ENCODE measurements at places on chromosomes 12 and 14.

- DNase-seq, result no peak
Observed at GRCh38 chr12:69240631-69240995, 1.2 kb downstream of the CPSF6 start.

GRCh38 chr14:98819132-98819866, 452.7 kb downstream of the BCL11B start:
- DNase-seq, result no peak

DNA sequence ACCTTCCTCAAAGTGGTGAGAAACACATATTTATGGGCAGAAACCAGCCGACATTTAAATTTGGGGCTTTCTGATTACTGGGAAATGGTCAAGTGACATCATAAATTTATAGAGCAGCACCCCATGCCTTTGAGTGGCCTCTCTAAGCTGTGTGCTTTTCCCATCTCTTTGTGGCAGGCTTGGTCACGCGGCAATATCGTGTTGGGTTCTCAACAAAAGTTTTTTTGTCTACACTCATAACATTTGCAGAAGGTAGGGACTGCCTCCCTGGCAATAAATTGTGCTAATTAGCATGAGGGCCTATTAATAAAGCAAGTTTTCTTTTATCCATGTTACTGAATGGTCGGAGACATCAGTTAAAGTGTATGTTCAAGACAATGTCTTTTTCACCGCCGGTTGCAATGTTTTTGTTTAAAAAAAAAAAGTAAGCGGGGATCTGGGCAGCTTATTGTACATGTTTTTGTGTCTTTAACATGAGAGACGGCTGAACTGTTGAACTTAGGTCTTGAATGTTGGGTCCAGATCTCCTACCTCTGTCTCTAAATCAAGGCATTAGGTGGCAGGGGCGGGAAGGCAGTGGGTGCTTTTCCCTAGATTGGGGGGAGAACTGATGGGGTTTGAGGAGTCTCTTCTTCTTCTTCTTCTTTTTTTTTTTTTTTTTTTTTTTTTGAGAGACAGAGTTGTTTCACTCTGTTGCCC, 193.3 kb downstream of the PHETA1 start:
- DNase-seq, result no peak

- peak; percentile 64 for DNase-seq
Observed at GRCh38 chr12:55972042-55972441, 1.8 kb upstream of the RAB5B start.

GRCh38 chr12:27246774-27247173, 2.7 kb downstream of the STK38L start:
- no peak for DNase-seq

DNA sequence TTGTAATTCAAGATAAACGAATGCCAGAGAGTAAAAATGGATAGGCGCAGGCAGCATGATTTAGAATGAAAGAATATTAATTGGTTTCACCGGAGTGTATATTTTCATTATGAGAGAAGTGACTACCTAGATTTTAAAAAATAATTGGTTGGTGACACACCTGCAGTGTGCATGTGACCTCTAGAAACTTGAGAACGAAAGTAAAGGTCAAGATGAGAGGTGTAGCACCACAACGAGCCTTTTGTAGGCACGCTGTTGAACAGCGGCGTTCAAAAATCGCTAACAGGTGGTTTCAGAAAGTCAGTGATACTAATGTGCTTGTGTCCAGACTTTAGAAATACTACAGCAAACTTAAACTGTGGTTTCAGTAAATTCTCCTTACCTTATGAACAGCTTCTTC, 123.8 kb downstream of the NPAS3 start:
- no peak for DNase-seq

DNA sequence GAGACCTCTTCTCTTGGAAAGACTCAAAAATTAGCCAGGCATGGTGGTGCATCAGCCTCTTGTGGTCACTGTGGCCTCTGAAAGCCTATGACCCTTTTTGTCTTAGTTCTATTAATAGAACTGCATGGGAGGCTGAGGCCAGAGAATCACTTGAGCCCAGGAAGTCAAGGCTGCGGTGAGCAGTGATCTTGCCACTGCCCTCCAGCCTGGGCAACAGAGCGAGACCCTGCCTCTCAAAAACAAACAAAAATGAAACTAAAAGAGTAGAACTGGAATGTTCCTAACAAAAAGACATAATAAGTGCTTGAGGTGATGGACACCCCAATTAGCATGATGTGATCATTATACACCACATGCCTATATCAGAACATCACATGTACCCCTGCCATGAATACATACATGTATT, 197.0 kb upstream of the EEA1 start:
- no peak for DNase-seq

DNA sequence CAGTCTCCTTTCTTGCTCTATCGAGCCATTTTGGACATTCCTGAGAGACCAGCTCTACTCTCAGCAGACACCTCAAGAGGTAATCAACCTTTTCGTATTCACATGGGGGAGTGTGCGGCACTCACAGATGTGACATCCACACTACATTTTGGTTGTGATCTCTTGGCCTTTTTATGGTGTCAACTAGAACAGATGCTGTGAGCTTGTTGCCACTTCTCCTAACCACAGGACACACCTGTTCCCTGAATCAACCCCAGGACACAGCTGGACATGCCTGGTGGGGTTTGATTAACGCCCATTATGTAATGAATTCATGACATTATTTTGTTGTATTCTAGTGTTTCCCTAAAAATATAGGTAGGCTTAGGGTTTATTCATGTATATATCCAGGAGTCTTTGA, 1143.6 kb downstream of the TMEM121 start:
- no peak for DNase-seq

DNA sequence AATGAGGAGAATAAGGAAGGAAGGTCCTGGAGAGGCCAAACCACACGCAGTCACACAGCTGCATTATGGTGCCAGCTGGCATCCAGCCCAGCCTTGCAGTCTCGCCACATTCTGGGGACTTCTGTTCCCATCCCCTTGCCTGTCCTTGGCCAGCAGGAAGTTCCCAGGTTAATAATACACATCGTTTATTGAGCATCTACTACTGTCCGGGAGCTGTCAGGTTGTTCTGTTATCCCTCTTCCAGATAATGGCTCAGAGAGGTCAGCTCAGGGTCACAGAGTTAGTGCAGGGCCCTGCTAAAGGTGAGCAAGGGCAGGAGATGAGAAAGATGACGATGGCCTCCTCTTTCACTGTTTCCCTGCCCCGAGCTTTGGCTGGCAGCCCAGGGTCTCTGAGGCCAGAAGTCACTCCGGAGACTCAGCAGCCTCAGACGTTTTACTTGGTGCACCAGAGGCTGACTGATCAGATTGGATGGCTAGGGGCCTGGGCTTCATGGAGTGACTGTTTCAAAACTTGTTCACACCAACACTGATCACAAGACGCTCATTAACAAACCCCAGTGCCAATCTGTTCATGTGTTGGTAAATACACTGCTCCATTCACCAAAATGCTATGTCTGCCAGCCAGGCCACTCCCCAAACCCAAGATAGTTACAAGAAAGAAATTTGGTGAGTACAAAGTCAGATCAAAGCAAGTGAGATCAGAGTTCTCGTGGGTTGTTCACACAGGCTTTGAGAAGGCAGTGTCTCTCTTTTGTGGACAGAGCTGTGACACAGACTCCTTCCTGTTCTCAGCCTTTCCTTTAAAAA, 79.2 kb downstream of the B4GALNT3 start:
- DNase-seq, result peak; percentile 36

- no peak for DNase-seq
Observed at GRCh38 chr12:76781321-76781720, 17.4 kb downstream of the ZDHHC17 start.

- no peak for DNase-seq
Observed at GRCh38 chr12:29843036-29843435, 59.3 kb upstream of the TMTC1 start.

GRCh38 chr12:111993292-111994150, 19.4 kb downstream of the TMEM116 start:
- no peak for DNase-seq

DNA sequence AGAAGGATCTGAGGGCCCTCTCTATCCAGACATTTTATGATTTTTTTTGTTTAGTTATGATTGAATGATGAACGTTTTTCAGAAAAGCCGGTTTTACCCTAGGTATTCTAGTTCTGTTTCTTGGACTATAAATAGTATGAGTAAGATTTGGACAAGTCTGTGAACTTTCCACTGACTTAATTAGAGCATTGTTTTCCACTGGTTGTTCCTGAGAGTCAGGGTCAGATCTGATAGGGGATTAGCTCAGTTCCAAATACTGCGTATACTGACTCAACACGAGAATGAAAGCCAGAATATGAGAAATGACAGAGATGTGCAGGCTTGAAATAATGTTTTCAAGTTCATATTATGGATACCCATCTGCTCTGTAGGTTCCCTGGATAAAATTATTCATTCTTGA, 361.6 kb downstream of the AEBP2 start:
- DNase-seq, result no peak

DNA sequence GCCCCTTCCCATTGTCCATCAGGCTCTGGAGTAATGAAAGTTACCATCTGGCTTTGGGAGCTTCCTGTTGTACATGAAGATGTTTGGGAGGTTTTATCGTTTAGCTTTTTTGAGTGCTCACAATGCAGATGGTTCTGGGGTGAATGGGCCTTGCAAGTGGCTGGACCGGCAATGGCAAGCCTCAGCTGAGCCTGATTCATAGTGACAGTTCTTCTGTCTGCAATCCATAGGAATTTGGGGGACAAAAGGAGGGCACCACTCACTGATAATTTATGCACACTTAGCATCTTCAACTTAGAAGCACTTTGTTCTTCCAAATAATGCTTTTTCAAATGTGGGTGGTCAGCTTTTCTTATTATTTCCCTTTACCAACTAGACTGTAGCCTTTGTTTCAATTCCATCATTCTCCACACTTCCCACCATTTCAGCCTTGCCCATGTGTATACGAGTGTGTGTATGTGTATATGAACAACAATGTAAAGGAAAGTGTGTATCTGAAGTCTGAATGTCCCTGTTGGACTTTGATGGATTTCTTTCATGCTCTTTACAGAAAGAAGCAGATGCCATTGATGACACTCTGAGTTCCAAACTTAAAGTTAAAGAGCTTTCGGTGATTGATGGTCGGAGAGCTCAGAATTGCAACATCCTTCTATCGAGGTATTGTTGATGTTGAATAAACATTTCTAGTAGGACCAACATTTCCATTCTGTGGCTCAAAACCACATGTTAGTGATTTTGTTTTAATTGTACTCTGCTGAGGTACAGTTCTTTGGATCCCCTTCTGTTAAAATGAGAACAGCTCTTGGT, 125.5 kb downstream of the GPR135 start:
- DNase-seq, result no peak

DNA sequence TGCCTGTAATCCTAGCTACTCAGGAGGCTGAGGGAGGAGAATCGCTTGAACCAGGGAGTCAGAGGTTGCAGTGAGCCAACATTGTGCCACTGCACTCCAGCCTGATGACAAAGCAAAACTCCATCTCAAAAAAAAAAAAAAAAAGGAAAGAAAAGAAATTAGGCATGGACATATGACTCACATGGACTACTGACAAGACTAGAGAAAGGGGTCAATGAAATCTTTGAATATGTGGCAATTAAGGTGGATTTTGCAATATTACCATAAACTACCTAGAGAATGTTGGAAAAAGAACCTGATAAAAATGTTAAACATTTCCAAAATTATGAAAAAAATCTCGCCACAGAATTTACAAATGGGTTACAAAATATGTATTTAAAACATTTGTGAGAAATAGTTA, 873.6 kb downstream of the C12orf50 start:
- no peak for DNase-seq
